ENCODE measurements at places on chromosomes 5 and 9.
A peak's percentile ranks its signal among the peaks of the same experiment; 100 is the strongest.

GRCh38 chr5:156419661-156420060 is 92.7 kb downstream of the SGCD start:
- DNase-seq: no peak

DNA sequence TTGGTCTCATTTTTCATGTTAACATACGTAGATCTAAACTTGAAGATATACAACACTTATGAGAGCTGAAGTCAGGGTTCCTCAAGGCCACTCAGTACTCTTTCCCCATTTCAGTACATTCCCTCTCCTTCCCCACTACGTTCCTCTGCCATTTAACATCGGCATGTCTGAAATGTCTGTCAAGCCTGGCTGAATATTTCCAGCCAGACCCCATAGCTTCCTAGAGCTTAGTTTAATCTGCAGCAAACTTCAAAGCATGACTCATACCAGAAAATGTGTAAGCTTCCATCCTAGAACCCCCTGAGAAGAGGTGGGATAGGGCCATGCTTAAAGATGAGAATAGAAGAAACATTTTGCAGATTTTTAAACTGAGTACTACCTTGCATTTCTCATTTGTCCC is 6.2 kb downstream of the GZMA start:
- peak; percentile 28 for DNase-seq

DNA sequence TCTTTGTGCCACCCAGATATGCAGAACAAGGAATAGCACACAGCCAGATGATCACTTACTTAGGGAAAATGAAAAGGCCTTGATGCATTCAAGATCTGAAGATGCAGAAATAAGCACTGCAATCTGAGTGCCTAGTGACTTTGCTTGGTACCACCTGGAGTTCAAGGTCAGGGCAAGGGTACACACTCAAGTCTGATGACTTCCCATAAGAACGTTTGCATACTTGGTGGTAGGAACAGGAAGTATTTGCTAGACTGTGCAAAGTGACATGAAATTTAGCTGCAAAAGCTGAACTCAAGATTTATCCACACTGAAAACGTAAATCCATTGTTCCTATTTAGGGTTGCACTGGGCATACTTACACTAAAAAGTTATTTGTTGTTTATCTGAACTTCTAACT is 177.1 kb downstream of the PIK3R1 start:
- no peak for DNase-seq

DNA sequence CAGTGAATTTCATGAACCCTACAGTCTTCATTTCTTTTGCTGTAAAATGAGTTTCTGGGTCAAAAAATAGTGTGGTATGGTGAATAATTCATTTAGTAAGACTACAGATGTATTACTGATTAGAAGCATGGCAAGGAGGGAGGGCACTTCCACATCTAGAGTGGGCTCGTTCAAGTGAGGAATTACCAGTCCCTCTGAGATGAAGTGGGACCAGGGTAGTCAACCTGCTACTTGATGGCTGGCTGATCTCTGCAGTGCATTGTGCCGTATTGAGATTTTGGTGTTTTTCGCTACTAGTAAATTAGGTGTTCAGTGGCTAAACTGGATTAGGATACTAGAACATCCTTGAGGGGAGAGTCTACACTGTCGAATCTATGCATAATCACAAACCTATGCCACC is 10.8 kb downstream of the CDC37L1 start:
- DNase-seq: no peak

All from choroid plexus epithelial cell (primary cell).